ENCODE measurements at places on chromosomes 3 and 15. TPM values are rescaled to one million over a fixed set of nuclear protein-coding genes. Genes with fewer than 3 reads are reported as not detected.

DNA sequence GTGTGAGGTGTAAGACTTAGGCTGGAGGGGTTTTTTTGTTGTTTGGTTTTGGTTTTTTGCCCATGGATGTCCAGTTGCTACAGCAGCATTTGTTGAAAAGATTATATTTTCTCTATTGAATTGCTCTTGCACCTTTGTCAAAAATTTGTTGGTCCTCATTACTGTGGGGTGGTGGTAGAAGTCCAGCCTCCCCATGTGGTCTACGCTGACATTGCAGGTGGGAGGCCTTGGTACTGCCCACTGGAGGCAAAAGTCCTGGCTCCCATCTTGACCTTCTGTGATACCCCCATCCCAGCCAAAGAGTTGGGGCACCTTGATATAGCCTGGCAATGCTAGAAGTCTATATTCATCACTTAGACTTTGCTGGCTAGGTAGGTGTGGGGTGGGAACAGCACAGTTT is 5.4 kb upstream of the RAB6B start:
- no peak for DNase-seq
- H3K4me3 ChIP-seq = no peak overlapping the region
- peaks cover 38% of the 10 kb centered on the region for H3K27me3 ChIP-seq

- H3K4me1 ChIP-seq = no peaks in the 10 kb centered on the region
- no peak overlapping the region for H3K27ac ChIP-seq
- no peak for DNase-seq
- H3K36me3 ChIP-seq = no peaks in the 10 kb centered on the region
- no peaks in the 10 kb centered on the region for H3K27me3 ChIP-seq
- H3K4me3 ChIP-seq = no peak overlapping the region
These were observed 170.6 kb downstream of the TJP1 start for GRCh38 chr15:29651476-29652233.

GRCh38 chr3:122392868-122393844 is 9.2 kb downstream of the FAM162A start:
- H3K4me1 ChIP-seq = peaks cover 33% of the 10 kb centered on the region
- peaks cover 12% of the 10 kb centered on the region for H3K36me3 ChIP-seq
- DNase-seq = no peak

DNA sequence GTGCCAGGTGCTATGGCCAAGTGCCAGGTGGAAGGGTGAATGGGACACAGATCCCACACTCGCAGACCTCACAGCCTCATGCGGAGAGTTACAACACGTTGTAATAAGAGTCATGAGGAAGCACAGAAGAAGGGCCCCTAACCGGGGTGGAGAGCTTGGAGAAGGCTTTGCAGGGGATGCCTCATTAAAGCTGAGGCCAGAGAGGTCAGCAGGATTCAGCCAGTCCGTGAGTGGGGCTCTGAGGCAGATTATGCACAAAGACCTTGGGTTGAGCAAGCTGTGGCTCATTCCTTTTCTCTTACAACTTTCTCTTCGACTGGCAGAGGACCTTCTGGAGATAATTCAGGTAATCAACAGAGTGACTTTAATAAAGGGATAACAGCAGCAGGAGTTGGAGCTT is 65.3 kb upstream of the SNRK start:
- H3K27ac ChIP-seq = no peak overlapping the region
- no peak overlapping the region for H3K4me3 ChIP-seq
- no peaks in the 10 kb centered on the region for H3K36me3 ChIP-seq
- DNase-seq = no peak
- H3K27me3 ChIP-seq = no peaks in the 10 kb centered on the region

DNA sequence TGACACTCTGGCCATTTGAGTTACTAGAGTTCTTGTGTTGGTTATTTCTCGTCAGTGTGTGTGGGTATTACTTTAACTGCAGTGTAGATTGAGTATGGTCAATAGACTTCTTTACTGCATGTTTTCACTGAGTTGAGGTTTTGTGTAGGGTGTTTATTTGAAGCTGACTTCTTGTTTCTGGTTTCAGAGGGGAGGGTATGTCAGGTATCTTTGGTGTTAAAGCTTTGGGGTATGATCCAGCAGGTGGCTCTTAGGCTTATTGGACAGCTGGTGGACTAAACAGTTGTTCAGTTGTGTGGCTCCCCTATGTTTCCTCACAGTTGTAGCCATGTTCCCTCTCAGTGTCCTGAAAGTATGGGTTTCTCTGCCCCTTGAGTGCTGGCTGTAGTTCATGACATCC is 72.0 kb downstream of the AKAP13 start:
- H3K27ac ChIP-seq = no peak overlapping the region
- H3K27me3 ChIP-seq = no peaks in the 10 kb centered on the region
- H3K36me3 ChIP-seq = peaks cover 22% of the 10 kb centered on the region
- peaks cover 54% of the 10 kb centered on the region for H3K4me1 ChIP-seq
- no peak for DNase-seq
- no peak overlapping the region for H3K4me3 ChIP-seq

DNA sequence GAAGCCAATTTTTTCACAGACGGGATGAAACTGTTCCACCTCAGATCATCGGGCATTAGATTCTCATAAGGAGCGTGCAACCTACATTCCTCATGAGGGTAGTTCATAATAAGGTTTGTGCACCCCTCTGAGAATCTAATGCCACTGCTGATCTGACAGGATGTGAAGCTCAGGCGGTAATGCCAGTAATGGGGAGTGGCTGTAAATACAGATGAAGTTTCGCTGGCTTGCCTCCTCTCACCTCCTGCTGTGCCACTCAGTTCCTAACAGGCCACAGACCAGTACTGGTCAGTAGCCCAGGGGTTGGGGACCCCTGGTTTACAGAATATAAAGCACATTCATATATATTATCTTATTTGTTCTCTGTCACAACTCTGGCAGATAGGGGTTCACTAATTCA is 2.1 kb upstream of the LIMD1 start:
- peaks cover 5% of the 10 kb centered on the region for H3K36me3 ChIP-seq
- H3K4me3 ChIP-seq = no peak overlapping the region
- no peaks in the 10 kb centered on the region for H3K27me3 ChIP-seq
- DNase-seq = no peak
- peaks cover 34% of the 10 kb centered on the region for H3K4me1 ChIP-seq
- H3K27ac ChIP-seq = no peak overlapping the region

DNA sequence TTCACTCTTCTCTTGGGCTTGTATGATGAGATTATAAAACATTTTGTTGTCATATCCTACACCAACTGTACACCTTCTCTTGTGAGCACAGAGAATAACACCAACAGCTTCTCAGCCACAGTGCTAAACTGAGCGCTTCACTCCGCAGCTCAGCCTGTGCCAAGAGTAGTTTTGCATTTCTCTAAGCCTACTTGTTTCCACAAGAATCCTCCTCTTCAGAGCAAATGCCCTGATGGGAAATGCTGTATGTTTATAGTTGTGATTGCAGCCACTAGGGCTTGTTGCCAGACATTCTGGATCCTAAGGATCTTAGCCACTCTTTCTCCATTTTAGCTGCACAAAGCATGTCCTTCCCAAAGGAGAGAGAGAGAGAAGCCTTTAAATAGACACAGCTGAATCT is 138.8 kb upstream of the PLXND1 start:
- H3K27me3 ChIP-seq = no peaks in the 10 kb centered on the region
- no peaks in the 10 kb centered on the region for H3K36me3 ChIP-seq
- H3K27ac ChIP-seq = no peak overlapping the region
- no peak overlapping the region for H3K4me3 ChIP-seq
- no peak for DNase-seq

GRCh38 chr3:58234516-58234931 is 3.1 kb upstream of the ABHD6 start:
- peaks cover 18% of the 10 kb centered on the region for H3K27me3 ChIP-seq
- H3K36me3 ChIP-seq = no peaks in the 10 kb centered on the region
- no peak overlapping the region for H3K27ac ChIP-seq
- H3K4me3 ChIP-seq = no peak overlapping the region
- peak; percentile 16 for DNase-seq

- H3K36me3 ChIP-seq = no peaks in the 10 kb centered on the region
- no peaks in the 10 kb centered on the region for H3K4me1 ChIP-seq
- no peak overlapping the region for H3K4me3 ChIP-seq
These were observed 247.7 kb upstream of the CTNNB1 start for GRCh38 chr3:40951636-40952035.

DNA sequence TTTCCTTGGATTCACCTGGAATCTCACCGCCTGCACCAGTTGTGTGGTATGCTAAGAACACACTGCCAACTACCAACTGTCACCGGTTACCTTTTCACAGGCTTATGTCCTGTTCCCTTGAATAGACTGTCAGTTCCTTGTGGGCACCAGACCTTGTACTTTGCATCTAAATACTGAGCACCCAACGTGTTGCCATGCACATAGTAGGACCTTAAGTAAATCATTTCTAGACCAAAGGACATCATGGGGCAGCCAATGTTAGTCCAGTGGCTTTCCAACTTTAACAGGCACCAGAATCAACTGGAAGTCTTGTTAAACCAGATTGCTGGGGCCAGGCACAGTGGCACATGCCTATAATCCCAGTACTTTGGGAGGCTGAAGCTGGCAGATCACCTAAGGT is 1.2 kb upstream of the RPAP1 start:
- H3K4me3 ChIP-seq = peak overlapping the region; percentile 95
- H3K4me1 ChIP-seq = peaks cover 12% of the 10 kb centered on the region
- DNase-seq = no peak
- H3K27me3 ChIP-seq = no peaks in the 10 kb centered on the region

The GLCE gene
- 4.2 TPM for total RNA-seq

The GOLGA8J gene
- total RNA-seq = not detected

The ZNF717 gene
- 14.4 TPM for total RNA-seq

The EHHADH gene
- 3.3 TPM for total RNA-seq

The CNTN4 gene
- not detected for total RNA-seq

The ZPLD1 gene
- total RNA-seq = not detected

The CLDN1 gene
- total RNA-seq = 1.6 TPM

The SAMD7 gene
- not detected for total RNA-seq

The HGD gene
- 0.58 TPM for total RNA-seq

The RPP25 gene
- 6.2 TPM for total RNA-seq

The GPR62 gene
- total RNA-seq = not detected

Data from activated CD4-positive, alpha-beta T cell treated with anti-CD3 and anti-CD28 coated beads for 36 hours (primary cell).